ENCODE measurements at places on chromosomes 3 and 15.
A peak's percentile ranks its signal among the peaks of the same experiment; 100 is the strongest.

DNA sequence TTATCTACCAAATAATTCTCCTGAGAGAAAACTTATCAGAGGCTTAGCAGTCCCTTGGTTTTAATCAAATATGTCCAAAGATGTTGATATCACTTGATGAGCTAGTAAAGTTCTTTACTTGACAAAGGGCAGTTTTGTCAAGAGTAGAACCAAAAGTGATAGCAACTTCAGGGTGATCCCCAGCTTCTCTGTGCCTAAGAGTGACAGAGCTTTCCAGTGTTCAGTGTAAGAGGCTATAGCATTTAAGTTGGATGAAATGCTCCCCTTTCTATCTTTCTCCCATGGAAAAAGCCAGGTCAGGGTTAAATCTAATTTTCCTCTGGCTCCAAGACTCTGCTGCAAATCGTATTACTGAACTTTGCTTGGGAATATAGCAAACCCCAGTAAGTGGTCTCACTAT lies 120.8 kb downstream of the UNC13C start:
- no peak for DNase-seq

- no peak for DNase-seq
Observed at GRCh38 chr3:56929809-56930615, 128.3 kb upstream of the ARHGEF3 start.

- DNase-seq: peak; percentile 53
Observed at GRCh38 chr3:144708437-144708836, 736.8 kb downstream of the DIPK2A start.

- no peak for DNase-seq
Observed at GRCh38 chr3:158148218-158148617, 38.3 kb downstream of the RSRC1 start.

DNA sequence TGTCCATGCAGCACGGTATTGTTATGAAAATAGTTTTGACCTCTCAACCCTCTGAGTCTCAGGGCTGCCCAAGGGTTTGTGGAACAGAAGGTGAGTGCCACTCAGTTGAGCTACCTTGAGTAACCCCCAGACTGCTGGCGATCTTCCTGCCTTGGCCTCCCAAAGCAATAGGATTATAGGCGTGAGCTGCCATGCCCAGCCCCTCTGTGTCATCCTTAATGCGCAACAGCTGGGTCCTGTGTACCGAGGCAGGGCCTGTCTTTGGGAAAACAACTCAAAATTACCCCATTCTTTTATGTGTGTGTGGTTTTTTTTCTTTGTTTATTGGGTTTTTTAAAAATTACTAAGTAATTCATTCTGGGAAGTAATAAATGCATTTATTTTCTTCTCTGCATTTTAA lies 78.3 kb upstream of the TPM1 start:
- no peak for DNase-seq

- DNase-seq: no peak
Observed at GRCh38 chr3:31235062-31235700, 297.5 kb upstream of the STT3B start.

DNA sequence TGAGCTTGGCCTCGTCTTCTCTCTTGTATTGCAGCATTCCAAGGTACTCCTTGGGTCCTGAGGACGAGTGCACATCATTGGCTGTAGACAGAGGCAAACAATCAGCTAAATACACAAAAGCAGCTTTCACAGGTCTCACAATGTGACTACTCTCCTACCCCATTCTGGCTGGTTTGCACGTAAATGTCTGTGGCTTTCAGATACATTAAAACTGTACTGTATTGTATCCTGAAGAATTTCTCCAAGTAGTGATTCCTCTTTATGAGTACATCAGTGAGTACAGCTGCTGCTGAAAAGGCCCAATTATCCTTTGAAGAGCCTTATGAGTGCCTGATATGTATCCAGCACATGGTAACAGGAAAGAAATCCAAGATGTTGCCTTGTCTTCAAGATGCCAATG lies 22.0 kb upstream of the GNB5 start:
- no peak for DNase-seq

- peak; percentile 69 for DNase-seq
Observed at GRCh38 chr3:170740726-170741591, 129.0 kb downstream of the RPL22L1 start.

DNA sequence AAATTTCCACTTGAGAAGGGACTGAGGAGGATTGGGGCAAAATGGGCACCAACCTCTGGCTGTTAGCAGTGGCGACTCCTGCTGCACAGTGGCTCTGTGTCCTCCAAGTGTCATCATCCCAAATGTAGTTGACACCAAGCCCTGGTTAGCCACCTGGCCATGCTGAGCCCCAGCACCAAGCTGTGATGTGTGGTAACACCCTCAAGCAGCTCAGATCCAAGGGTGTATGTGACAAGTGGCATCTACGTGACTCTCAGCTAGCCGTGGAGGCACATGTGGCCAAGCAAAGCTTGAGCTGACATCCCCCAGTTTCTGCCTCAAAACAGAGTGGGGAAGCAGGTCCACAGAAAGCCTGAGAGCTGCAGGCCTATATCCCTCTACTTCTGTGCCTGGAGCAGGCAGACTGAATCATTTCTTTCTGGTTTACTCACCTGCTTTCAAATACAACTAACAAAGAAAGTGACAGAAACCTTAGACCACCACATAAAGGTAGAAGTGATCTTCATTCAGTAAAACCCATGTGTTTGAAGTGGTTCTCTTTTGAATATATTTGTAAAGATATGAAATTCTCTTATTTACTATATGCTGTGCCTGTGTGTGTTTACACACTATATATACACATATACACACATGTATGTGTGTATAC lies 40.0 kb downstream of the FOXP1 start:
- no peak for DNase-seq

DNA sequence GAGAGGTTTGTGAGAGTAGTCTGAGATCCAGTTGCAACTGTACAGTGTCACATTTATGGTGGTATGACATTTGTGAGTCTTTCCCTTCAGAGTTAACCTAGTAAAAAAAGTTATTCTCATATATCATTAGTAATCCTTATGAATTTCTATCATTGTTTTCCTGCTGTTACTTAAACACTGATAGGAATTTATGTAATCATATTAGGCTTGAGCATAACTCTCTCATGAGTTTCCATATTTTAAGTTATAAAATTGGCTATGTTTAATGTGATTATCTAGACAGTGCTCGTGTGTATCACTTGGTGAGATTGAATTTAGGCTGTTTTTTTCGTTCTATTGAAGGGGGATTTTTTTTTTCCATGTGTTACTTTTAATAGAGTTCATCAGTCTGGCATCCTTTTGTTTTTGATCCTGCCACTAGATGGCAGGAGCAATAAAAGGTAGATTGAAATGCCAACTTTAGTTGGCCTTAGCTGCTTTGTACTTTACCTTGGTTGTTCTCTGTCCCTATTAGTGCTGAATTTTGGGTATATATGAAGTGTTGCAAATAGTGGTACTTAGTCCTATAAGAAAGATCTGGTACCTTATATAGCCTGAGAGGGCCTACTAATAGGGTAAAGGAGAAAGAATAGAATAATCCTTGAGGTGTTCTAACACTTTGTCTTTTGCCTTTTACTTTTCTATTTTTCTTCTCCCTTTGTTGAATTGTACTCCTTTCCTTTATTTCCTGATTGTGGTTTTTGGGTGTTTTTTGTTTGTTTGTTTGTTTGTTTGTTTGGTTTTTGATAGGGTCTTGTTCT lies 17.9 kb downstream of the STT3B start:
- DNase-seq: no peak

- no peak for DNase-seq
Observed at GRCh38 chr3:152196782-152197181, 71.9 kb upstream of the MBNL1 start.

GRCh38 chr3:125220727-125221429 lies 8.3 kb upstream of the SLC12A8 start:
- no peak for DNase-seq

DNA sequence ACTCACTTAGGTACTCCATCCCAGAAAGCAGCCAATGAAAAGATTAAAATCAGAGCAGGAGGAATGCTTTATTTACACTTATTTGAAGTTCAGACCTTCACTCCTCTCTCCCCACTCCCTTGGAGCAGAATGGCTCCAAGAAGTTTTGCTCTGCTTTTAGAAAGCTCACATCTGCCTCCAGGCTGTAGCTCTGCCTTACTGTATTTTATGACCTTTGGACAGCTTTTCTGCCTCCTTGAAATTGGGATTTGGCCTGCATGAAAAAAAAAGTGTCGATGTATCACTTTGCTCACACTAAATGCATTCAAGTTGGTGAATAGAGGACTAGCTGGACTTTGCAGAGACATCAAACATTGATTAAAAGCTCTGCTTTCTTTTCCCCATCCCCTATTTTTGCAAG lies 95.3 kb downstream of the SLC9A9 start:
- no peak for DNase-seq

GRCh38 chr3:436053-436452 lies 239.5 kb downstream of the CHL1 start:
- DNase-seq: no peak

GRCh38 chr3:43023746-43024145 lies 44.6 kb downstream of the GASK1A start:
- no peak for DNase-seq

DNA sequence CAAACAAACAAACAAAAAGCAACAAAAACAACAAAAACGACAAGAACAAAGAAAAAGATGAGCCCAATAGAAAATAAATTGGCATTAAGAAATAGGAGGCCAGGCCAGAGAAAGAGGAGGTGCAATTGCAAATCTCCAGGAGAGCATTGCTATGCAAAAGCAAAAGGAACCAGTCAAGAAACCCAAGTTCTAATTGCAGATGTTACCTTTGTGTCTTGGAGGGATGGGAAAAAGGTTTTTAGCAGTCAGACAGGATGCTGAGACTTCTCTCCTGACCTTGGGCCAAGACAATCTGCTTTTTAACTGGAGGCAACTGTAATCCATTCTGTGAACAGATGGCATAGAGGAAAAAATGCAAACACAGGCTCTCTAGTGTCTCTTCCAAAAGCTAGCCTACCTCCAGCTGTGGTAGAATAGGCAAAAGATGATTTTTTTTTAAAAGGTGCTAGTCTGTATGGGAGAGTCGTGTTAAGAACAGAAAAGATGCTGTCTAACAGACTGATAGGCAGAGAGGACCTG lies 56.4 kb downstream of the LSAMP start:
- DNase-seq: no peak

DNA sequence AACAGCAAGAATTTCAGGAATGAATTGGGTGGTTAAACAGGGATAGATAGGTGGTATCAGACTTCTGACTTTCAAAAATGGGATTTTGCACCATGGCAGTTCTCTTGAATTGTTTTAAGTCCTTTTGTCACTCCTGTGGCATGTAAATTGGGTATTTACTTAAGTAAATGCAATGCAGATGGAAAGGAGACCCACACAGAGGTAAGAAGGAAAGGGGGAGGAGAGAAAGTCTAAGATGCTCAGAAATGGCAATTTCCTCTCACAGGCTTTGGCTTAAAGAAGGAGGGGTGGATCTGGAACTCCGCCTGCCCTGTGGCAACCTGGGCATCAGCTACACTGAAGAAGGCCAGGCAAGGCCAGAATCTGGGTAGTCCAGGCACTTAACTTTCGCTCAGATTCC lies 197.1 kb upstream of the UBE2E1 start:
- no peak for DNase-seq

DNA sequence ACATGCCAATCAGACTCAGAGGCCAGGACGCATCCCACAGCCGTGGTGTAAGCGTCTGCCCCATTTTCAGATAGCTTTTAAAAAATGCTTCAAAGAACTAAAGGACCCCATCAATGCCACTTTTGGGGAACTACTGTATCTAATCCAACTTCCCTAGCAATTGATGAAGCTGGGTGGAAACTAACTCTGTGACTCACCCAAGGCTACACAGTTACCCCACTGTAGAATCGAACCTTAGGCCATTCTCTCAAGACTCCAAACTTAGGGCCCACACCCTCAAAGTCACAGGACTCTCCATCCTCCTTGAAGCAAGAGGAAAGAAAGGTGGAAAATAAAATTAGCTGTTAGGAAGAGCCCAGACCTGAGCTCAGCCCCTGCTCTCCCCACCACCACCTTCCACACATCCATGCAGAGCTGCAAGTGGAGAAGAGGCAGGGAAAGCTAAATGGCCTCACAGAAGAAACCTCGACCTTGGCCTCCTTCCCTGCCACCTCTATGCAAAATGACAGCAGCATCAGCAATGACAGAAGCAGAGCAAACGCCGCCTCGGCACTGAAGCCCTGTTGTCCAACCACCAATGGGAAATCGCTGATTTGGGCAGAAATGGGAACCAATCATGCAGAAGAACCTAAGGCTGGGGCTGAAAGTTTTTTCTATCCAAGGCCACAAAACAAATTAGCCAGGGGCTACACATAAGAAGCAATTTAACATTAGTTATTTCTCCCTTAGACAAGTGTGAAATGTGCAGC lies 22.2 kb downstream of the ANP32A start:
- no peak for DNase-seq

Measured in COR-L47 (cell line).